CD4-positive, CD25-positive, alpha-beta regulatory T cell (primary cell): ENCODE measurements at places on chromosomes 6 and 20. TPM values are rescaled to one million over a fixed set of nuclear protein-coding genes. Genes with fewer than 3 reads are reported as not detected.

ZC2HC1B gene
- not detected for total RNA-seq

TMEM181 gene
- total RNA-seq: 21.2 TPM

CALHM6 gene
- 2.1 TPM for total RNA-seq

DNA sequence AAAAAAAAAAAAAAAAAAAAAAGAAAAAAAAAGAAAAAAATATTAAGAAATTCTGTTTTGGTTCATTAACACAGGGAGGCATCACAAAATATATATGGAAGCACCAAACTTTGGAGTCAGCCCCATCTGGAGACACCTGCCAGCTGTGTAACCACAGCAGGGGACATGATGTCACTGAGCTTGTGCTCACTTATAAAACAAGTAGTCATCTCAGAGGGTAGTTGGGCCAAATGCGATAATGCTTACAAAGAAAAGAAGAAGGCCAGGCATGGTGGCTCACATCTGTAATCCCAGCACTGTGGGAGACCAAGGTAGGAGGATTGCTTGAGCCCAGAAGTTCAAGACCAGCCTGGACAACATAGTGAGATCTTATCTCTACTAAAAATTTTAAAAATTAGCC, 1.1 kb upstream of the BNIP5 start:
- DNase-seq: no peak

- no peak for DNase-seq
These were observed 180.4 kb upstream of the JARID2 start for GRCh38 chr6:15065261-15065989.

DNA sequence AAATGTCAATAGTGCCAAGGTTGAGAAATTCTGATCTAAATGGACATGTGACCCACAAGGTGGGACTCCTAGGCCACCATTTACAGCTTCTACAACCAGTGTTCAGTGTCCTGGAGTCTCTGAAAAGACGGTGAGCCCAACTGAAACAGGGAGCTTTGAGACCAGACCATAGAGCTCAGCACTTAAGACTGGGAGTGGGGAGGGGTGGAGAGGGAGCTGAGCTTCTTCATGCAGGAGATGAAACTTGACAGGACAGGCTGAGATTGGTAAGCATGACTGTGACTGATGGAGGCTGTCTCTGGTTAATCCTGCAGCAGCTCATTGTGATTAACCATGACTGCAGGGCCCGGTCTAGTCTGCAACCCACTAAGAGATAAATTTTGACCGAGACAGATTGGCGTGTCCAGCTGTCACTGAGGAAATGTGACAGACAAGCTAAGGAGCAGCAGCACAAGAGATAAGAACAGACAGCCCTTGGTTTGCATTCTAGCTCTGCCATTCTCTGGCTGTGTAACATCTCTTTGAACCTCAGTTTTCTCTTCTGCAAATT, 1.4 kb upstream of the AAR2 start:
- DNase-seq: no peak

DNA sequence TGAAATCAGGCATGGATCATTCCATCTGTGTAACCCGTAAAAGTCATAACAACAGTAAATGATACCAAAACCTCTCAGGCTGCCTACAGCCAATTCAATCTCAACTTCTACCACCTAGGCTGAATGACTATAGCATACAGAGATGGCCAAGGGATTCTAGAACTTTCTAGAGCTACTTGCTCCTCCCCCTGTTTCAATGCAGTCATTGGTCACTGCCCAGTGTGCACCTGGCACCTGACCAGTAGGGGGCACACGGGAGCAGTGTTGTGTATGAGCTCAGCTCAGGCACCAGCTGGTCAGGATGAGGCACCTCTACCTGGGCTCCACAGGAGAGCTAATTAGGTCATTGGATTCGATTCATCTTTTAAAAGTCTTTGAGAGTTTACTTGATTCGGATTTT, 86.2 kb downstream of the PLEKHG1 start:
- no peak for DNase-seq

DNA sequence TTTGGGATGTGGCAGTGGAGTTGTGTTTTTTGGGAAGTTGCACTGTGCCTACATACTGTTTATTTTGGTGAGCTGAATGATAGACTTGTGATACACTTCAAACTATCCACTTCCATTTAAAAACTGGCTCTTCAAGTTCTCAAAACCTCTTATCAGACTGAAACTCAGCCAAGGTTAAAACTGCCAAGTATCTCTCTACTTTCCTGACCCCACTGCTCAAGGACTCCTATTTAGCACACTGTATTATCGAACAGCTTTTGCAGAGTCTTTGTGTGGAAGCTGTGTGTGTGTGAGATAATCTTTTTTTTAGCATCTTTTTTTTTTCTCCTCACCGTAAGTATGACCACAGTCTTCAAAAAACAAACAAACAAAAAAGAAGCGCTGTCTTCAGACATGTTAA, 21.1 kb downstream of the STX11 start:
- no peak for DNase-seq

DNA sequence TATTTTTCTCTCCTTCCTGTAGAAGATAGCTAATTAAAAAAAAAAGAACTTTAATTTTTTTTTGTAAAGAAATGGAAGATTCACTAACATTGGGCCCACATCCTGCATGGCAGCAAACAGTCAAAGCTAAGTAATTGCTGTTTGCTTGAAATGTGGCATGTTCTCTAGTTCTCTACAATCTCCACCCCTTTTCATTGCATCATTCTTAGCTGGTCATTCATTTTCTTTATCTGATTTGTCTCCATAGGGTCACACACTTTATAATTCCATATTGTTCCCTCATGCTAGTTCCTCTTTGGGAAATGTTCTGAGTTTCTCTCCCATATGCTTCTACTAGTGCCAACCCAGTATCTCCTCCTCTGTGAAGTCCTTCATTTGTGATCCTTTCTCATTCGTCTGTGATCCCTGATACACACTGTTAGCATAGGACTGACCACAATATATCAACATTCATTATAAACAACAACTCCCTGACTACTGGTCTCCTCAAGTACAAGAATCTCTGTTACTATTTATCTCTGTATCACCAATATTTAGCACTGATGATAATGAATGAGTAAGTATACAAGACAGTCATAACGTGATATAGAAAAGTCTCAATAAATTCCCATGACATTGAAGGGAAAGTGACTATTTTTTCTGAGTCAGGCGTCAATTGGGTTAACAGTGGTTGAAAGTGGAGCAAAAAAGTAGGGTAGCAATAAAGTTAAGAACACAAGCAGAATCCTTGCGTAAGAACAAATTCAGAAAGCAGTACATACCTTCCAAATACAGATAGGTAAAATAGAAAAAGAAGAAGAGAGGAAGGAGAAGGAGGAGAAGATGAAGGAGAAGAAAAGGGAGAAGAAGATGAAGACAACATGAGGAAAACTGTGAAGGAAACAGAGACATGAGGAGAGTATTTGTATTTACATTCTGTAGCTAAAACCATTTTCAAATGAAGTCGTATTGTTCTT, 33.2 kb upstream of the MYB start:
- DNase-seq: no peak

TRIM15 gene
- total RNA-seq: not detected

- DNase-seq: no peak
These were observed 22.2 kb downstream of the ZNF831 start for GRCh38 chr20:59185809-59186208.

DNA sequence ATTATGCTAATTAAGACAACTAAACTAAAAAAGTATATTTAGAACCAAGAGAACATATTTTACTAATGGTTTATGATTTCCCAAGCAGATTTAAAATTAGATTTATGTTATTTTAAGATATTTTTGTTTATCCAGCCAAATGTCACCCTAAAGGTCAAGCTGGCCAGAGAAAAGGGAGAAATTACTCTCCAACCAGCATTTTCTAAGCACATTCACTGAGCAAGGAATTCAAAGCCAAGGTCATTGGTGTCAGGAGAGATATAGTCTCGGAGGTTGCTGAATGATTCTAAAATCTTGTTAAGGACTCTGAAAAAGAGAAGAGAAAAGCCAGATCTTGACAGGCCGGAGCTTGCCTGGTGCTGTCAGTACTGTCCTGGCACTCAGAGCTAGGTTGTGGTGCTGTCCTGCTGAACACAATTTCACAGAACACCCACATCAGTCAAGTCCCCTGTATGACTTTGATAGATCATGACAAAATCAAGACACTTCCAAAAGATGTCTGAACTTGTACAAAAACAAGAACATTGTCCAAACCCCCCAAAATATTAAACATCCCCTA, 222.3 kb upstream of the SMLR1 start:
- DNase-seq: no peak

DNA sequence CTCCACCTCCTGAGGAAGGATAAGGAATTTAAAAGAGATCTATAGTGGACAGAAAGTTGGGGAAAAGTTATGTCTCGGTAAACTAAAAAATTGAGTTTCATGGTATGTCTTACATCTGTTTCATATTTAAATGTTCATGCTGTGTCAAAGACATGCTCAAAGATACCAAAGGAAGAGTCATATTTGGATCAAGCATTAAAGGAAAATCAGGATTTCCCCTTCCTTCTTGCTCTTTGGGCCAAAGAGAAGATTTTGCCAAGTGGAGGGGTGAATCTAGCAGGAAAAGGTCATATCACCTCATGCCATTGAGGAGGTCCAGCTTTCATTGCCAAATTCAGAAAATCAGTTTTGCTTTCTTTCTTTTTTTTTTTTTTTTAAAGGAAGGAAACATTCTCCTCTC, 192.4 kb downstream of the OGFRL1 start:
- no peak for DNase-seq

DNA sequence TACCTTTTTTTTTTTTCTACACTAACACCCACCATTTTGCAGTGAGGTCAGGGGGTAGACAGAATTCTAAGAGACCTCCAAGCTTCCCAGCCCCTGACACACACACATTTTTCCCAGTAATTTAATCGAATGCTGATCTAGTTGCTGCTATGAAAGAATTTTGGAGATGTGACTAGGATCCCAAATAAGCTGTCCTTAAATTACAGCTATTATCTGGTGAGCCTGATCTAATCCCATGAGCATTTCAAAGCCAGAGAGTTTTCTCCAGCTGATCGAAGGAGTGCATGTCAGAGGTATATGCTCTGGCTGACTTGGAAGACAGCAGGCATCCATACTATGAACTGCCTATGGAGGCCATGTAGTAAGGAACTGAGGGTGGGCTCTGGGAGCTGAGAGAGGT, 503.8 kb upstream of the MARCKS start:
- DNase-seq: no peak
